ENCODE measurements at places on chromosomes 3 and 15.

- DNase-seq = no peak
Observed at GRCh38 chr3:18778598-18778997, 353.5 kb upstream of the SATB1 start.

DNA sequence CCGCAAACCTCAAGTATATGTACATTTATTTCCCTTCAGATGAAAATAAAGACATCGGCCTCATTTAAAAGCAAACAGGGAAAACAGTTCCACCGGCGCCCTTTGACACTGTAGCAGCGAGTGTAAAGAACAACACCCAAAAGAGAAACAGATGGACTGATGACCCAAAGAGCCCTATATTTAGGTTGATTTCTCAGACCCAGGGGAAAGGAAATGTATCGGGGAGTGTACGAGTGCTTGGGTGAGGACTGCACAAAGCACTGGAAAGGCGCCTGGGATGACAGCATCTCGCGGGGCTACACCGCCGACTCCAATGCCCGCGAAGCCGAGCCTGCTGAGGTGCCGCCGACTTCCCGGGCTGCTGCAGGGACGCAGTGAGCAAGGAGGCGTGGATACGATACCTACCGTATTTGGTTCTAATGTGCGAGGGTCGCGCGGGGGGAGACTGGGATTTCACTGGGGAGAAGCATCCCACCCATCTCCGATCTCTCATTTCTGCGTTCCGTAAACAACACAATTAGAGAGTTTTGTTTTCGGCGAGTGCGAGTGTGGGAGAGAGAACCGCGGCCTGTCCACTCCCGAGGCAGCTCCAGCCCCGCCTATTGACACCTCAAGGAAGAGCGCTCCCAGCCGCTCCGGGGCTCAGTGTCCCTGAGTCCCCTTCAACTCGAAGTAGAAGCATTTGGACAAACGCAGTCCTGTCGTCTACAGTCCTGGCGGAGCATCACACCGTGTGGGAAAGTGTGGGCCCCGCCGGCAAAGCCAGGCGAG lies 2.0 kb downstream of the MECOM start:
- peak; percentile 26 for DNase-seq

GRCh38 chr15:94040541-94041248 lies 190.7 kb upstream of the MCTP2 start:
- no peak for DNase-seq

- no peak for DNase-seq
Observed at GRCh38 chr15:39948817-39949216, 14.9 kb downstream of the EIF2AK4 start.

Measured in amniotic stem cell (primary cell).